Right atrium auricular region (tissue), 2 donors: ENCODE measurements at places on chromosomes 6 and 20. TPM values are rescaled to one million over a fixed set of nuclear protein-coding genes. Genes with fewer than 3 reads are reported as not detected.

Gene SPACA1
- total RNA-seq, result not detected

Gene JPH2
- 131 TPM for total RNA-seq

Gene FAM83C
- not detected for total RNA-seq

Gene SERINC1
- total RNA-seq, result 223 TPM

Gene CTCFL
- not detected for total RNA-seq

Gene OVOL2
- total RNA-seq, result not detected

Gene WFDC5
- not detected for total RNA-seq

Gene NOTCH4
- total RNA-seq, result 16.2 TPM

Gene EBF4
- 8.5 TPM for total RNA-seq

Gene VSTM2L
- total RNA-seq, result 97.4 TPM

DNA sequence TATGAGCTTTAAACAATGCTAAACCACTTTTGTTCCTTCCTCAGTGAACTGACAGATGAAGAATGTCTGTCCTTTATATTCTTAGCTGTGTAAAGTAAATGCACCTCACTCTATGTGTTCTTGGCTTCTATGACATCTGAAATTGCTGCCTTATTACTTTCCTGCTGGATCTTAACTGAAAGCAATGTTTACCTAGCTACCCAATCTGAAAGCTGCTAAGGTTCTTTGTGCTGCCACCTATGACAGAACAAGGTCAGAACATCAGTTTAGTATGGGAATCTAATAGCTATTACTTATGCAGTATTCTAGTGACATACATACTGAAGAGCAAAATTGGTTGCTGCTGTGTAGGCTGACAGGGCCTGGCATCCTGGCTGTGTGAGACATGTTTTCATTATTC lies 444.1 kb downstream of the KHDRBS2 start:
- DNase-seq, result no peak

DNA sequence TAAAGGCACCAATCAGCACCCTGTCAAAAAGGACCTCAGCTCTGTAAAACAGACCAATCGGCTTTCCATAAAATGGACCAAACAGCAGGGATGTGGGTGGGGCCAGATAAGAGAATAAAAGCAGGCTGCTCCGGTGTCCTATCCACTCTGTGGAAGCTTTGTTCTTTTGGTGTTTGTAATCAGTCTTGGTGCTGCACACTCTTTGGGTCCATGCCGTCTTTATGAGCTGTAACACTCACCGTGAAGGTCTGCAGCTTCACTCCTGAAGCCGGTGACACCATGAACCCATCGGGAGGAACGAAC lies 7.3 kb upstream of the PXDC1 start:
- DNase-seq, result no peak

DNA sequence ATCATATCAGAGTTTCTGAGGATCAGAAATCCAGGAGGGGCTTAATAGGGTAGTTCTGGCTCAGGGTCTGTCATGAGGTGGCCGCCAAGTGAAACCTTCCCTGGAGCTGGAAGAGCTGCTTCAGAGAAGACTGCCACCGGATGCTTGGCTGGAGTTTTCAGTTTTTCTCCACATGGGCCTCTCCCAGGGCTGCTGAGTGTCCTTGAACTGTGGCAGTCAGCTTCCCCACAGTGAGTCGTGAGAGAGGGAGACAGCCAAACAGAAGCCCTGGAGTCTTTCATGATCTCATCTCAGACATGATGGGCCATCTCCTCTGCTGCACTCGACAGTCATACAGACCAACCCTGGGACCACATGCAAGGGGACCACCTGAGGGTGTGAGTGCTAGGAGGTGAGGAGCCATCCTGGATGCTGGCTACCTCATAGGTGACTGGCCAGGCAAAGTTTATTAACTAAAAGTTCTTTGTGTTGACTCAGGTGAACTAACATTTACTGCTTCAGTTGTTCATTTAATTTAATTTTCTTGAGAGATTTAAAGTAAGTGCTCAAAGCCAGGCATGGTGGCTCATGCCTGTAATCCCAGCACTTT lies 71.5 kb downstream of the SHLD1 start:
- no peak for DNase-seq

DNA sequence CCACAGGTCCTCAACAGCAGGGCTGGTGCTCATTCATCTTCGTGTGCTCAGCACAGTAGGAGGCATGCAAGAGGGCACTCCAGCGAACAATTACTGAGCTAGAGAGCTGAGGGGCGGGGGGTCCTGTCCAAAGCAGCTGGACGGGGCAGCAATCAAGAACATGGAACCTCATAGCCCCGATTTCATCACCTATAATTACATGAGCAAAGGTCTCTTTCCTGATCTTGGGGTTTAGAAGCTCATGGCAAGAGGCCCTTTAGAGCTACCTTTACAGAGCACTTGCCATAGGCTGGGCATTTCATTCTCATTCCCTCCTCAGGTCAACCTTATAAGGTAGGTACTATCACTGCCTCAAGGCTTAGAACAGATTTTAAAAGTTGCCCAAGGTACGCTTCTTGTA lies 10.4 kb downstream of the MOCS1 start:
- no peak for DNase-seq

- DNase-seq, result no peak
Observed at GRCh38 chr20:59955131-59955796, 3.0 kb upstream of the CDH26 start.

- no peak for DNase-seq
Observed at GRCh38 chr6:135047336-135047735, 7.3 kb downstream of the HBS1L start.

- DNase-seq, result no peak
Observed at GRCh38 chr20:44856856-44857448, 28.6 kb upstream of the YWHAB start.

GRCh38 chr20:2246069-2246491 lies 49.7 kb upstream of the TGM3 start:
- no peak for DNase-seq

DNA sequence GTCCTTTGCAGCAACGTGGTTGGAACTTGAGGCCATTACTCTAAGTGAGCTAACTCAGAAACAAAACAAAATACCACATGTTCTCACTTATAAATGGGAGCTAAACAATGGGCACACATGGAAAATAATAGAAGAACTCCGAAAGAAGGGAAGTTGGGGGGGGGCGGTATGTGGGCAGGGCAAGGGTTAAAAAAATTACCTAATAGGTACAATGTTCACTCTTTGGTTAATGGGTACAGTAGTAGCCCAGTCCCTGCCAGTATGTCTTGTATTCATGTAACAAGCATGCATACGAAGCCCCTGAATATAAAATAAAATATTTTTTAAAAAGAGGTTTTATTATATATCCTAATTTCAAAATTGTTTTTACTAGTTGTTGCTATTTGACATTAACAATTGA lies 15.3 kb upstream of the FHL5 start:
- DNase-seq, result no peak

GRCh38 chr6:1162367-1163275 lies 149.3 kb upstream of the FOXQ1 start:
- DNase-seq, result no peak

DNA sequence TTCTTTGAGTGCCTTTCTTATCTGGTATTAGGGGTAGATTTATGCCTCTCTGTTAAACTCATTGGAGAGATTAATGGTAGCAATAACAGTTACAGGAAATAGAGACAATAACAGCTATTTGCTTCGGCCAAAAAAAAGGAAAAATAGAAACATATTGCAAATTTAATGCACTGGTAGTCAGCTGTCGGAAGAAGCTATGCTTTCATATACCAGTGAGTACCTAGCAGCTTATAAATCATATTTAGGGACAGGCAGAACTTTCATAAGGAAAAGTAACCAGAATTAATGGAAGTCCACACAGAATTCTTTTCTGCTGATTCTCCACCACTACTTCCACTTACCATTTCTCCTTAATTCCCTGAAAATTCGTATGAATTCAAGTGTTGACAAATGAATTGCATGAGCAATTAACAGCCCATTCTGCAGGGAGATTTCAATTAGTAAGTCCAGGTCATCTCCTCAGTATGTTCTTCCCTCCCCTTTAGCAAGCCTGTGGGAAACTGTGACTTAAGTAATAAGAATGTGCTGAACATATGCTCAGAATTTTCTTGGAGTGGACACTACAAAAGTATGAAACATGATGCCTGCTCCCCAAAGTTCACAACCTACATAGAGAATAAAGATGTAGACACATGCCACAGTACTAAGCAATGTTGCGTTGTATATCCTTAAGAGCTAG lies 196.7 kb upstream of the KCNQ5 start:
- no peak for DNase-seq

- DNase-seq, result no peak
Observed at GRCh38 chr6:130831607-130832006, 4.4 kb downstream of the SMLR1 start.

DNA sequence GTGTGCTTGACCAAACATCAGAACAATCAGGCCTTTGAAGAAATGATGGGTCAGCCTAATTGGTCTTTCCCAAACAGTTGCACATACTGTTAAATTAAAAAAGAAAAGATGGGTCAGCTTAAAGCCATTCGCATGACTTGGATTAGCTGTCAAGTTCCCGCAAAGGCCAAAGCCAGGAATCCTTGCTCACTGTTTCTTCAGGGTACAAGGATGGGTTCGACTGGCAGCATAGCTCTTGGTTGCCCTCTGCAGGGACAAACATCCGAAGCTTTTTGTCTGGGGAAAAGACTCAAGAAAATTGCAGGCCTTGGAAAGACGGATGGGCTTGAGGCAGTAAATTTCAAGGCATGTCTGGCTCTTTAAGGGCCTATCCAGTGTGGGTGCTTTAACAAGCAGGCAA lies 168.0 kb downstream of the HDGFL1 start:
- peak; percentile 59 for DNase-seq

DNA sequence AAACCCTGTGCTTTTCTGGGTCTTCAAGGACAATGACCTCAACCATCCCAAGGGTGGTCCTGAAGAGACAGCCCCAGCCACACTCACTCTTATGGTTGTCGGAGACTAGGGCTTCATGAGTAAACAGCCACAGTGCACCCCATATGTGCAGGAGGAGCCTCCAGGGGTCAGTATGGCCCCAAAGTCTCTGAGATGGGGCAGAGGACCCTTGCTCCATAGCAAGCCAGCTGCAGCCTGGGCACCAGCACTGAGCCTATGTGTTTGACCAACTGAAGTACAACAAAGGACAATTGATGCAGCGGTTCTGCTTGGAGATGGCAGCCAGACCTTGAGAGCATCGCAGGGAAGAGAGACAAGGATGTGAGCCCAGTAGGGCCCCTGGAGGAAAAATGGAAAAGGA lies 112.2 kb downstream of the LRFN2 start:
- no peak for DNase-seq

GRCh38 chr6:33812669-33813068 lies 8.9 kb upstream of the MLN start:
- DNase-seq, result no peak

GRCh38 chr20:36364506-36364905 lies 58.4 kb downstream of the DLGAP4 start:
- no peak for DNase-seq

DNA sequence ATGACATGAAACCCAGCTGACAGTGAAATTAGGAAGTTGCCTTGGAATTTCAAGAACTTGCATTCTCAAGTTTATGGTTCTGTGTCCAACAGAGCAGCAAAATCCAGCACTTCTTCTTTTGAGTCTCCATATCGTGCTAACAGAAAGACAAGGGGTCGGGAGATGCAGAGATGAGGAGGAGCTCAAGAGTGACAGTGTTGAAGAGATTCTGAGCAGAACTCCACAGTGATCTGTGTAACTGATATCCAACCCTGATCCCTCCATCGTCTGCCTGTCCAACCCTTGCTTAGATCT lies 21.2 kb upstream of the BTN1A1 start:
- no peak for DNase-seq

DNA sequence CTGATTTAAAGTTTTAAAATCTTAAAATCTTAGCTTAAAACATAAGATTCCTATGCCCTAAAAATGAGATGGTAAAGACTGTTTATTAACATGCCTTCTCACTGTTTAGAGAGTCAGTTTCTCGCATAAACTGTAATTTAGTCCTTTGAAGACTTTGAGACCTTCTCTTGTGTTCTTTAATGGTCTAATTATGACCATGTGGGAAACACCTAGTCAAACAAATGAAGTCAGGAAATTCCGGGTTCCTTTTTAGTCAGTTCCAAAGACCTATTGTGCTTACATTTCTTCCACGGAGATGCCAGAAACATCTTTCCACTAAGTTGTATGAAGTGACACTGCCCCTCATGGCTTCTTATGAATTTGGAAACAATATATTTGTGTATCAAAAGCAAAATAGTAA lies 64.2 kb upstream of the KIF25 start:
- no peak for DNase-seq

DNA sequence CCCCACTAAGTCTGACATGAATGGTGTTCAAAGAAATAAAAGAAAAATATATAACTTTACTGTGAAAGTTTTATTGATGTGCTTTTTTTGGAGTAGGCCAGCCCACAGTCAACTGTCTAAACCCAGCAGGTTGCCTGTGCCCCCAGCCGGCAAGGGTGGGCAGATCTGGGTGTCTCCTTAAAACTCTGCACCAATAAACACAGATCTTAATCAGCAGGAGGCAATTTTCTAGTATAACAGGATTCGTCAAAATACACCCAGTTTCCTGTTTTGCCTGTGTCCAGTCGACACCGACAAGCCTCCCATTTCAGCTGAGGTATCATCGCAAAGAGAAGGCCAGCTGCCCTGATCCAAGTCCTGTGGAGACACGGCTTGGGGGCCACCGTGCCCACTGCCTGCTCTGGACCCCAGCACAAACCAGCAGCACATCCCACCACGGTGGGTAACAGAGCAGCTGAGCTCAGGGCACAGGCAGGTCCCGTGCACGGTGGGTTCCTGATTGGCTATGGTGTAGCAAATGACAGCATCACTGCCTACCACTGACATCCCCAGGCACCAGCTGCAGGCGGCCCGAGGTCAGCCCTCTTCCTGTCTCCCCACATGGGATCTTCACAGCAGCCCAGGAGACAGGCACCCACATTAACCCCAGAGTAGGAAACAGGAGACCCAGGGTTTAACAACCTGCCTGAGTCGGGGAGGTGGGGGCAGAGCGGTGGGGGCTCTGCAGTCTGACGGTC lies 15.7 kb downstream of the BMP7 start:
- DNase-seq, result no peak

DNA sequence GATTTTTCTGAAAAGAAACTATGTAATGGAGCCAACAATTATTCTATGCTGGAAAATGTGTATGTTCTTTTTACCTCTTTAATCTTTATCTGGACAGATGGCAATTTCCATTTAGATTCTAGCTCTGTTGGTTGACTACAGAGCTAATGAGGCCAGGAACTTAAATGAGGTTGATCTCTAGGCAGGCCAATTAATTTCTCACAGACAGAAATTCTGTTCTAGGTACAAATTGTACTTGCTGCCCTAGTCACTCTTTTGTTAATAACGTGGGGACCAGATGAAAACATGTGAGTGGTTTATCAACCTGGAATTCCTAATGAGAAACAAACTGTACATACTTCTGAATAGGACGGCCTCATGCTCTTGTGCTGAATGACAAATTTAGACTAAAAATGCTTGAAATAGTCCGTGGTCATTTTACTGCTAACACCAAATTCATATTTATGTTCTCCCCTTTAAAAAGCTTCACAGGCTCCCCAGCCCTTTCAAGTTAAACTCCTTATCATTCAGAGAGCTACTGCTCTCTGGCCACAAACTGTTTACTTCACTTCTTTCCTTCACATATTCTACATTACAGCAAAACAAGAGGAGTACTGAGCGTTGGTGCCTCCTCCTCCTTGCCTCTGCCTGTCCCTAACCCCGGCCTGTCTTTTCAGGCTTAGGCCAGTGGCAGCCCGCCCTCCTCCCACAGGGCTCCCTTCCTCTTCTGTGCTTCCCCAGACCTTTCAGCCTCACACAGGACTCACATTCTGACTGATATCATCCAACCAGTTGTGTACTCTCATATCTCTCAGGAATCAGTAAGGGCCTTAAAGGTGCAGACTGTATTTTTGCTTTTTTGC lies 41.4 kb downstream of the DTNBP1 start:
- DNase-seq, result no peak
